ENCODE measurements at places on chromosomes 7 and 10.

DNA sequence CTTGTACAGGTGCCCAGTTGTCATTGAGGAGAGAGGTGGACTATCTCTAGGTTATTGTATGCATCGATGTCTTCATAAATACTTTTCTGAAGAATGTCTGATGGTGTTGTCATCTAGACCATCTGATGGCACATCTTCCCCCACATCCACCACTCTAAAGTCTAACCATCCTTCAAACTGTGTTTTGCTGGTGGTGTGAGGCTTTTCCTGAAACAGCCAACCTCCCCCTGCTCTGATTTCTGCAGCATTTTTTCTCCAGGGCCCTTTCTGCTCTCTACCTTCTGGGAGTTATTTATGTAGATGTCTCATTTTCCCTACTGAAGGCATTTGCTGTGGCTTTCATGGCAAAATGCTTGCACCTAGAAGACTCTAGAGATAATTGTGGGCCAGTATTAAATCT is 1.5 kb downstream of the PLCE1 start:
- DNase-seq, result no peak

DNA sequence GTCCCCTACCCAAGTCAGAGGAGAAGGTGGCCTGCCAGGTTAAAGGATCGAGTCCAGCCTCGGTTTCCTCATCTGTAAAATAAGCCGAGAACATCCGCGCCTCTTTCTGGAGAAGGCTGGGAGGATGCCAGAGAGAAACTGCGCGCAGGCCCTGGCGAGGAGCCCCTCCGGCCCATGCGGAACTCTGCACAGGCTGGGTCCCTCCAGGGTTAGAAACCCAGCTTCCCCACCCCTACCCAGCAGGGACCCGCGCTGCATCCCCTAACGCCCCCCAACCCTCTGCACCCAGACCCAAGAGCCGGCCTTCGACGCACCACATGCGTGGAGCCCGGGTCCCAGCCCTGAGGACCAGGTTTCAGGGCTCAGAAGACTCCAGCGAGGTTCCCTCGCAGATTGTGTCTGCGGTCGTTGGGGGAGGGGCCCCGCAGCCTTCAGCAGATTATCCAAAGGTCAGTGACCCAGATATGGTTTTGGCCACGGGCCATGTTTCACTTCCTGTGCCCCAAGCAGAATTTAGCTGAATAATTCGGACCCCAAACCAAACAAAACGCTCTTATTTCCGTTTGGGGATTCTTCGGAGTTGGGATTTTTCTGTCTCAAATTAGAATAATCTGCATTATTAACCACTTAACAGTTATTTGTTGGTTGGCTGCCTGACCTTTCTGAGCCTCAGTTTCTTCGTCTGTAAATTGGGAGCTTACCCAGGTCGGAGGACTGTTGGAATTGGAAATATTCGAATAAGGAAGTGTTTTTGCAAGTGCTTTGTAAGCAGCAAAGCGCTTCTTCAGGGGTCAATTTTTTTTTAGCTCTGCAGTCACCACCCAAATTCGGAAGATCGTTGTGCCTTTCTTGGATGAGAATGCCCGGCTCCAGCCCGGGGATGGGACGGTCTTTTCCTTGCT is 167.7 kb downstream of the UBE2H start:
- DNase-seq, result no peak

GRCh38 chr7:137626469-137627067 is 220.2 kb downstream of the DGKI start:
- DNase-seq, result peak; percentile 30

DNA sequence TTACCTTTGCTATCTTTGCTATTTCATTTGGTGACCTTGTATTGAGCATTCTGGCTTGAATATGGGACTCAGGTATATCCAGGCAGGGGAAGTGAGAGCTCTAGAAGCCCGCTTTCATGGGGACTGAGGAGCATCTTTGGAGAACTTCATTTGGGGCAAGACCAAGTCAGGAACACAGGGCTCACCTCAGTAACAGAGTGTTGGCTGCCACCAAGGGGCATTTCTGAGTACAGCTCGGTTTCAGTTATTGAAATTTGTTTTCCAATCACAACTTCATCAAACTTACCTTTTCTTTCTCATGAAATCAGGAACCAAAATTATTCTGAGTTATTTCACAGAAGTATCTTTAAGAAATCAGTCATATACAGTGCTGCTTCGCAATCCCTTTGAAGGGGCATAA is 337.2 kb downstream of the C7orf25 start:
- DNase-seq, result no peak

DNA sequence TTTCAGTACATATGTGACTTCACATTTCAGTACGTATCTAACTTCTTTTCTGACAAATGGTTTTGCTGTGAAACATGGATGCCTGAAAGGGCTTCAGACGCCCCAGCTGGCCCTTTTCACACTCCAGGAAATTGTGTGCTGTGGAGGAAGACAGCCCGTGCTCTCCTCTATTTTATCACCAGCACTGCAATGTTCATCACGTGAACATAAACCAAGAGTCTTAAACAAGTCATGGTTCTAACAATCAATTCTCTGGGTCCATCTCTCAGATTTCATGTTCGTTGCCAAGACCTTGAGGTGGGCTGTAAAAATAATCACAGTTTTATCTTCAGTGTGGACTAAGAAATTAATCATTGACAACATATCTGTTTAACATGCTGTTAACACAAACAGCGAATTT is 141.2 kb downstream of the WDR37 start:
- no peak for DNase-seq

GRCh38 chr10:84599254-84599653 is 270.9 kb downstream of the CCSER2 start:
- no peak for DNase-seq

DNA sequence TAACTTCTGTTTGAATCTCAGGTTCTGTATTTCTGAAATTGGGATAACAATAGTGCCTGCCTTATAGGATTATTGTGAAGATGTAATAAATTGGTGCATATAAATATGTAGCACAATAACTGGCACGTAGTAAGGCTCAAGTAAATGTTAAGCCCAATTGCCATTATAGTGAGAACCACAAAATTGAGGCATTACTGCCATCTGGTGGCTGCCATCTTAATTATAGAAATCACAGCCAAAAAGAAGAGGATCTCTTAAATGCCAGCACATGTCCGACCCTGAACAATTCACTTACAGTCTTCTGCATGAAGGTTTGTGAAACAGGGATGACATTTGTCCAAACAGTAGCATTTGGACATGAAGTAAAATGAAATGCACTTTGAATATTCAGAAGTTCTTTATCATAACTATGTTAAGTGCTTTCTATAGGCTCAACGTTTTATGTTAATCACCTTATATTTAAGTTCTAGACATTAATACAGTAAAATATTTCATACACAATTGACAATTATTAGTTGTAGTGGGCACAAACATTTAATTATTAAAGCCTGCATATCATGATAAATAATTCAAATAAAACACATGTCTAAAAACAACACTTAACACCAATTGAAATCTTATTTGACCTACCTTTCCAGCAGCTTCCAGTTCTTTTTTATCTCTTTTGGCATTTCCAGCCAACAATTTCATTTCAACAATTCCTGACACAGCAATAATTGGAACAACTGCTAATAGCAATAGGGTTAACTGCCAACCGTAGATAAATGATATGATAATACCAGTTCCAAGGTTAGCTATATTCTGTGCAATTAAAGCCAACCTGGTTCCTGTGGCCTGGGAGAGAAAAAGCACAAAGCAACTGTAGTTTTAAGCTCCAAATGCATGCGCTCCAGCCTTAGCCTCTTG is 58.5 kb downstream of the ABCB4 start:
- no peak for DNase-seq

DNA sequence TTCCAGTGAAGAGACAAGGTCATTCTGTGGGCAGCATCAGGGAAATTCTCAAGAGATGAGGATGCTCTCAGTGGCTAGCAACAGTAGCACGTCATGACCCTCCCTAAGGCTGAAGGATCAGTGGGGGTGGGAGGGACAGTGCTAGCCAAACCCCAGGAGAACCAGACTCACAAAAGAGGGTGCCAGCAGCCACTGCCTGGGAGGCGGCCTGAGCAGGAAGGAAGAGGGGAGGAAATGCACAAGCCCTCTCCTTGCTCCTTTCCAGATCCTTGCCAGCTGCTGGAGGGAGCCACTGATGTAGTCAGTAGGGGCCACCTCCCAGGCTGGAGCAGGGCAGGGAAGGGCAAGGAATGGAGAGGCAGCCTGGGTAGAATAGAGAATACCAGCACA is 302.7 kb downstream of the RPS24 start:
- DNase-seq, result peak; percentile 91

DNA sequence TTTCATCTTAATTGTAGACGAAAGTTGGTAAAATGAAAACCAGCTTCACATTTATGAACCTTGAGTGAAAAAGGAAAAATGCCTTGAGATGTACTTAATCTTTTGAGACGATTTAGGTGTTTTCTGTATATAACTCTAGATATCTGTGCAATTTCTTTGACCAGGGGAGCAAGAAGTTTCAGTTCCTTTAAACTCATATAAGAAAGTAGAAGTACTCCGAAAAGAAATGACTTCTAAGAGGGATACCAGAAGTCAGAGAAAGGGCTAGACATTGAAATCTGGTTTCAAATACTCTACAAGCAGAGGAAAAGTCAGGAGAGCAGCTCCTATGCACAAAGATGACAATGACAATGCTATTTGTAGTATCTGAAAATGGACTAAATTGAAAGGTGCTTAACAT is 303.7 kb downstream of the BAMBI start:
- no peak for DNase-seq

DNA sequence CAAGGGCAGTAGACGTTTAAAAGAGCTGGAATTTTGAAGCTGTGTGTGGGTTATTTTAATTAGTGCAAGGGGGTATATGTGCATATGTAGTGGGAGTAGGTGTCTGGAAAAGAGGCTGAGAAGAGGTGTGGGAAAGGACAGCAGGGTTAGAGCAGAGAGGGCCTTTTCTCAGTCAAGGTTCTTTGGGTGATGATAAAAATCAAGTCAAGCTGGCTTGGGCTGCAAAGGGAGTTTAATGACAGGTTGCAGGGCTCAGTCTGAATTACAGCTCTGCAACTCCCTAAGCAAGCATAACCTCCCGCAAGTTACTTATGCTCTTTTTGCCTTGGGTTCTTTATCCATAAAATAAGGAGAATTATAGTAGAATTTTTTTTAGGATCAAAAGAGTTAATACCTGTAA is 83.5 kb downstream of the RELN start:
- no peak for DNase-seq

DNA sequence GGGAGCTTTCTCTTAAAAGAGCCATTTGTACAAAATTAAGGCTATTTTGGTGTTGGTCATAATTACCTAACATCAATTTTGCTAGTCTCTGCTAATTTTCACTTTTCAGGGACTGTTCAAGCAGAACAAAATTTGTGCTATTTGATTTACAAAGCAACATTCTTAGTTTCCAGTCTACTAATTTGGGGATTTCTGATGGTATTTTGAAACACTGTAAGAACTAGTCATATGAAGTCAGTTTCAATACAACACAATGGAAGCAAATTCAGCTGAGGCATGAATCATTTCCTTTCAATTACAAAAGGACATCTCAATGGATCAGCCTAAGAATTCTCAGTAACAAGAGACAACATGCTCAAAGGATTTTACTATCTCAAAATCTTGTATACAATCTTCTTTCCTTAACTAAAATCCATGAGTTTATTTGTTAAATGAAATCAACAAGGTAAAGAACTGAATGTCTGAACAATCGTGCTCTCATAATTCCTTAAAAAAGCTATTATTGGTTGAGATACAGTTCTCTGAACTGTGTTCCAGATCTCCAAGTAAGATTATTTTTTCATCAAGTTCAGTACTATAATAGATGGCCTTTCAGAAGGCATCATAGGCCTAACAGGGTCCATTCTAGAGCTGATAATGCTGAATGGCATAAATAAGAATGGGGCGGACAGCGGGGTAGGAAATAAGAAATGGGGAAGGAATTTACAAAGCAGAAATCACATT is 144.6 kb downstream of the NRCAM start:
- no peak for DNase-seq

- DNase-seq, result no peak
Observed at GRCh38 chr10:123966896-123967231, 75.3 kb upstream of the CPXM2 start.

DNA sequence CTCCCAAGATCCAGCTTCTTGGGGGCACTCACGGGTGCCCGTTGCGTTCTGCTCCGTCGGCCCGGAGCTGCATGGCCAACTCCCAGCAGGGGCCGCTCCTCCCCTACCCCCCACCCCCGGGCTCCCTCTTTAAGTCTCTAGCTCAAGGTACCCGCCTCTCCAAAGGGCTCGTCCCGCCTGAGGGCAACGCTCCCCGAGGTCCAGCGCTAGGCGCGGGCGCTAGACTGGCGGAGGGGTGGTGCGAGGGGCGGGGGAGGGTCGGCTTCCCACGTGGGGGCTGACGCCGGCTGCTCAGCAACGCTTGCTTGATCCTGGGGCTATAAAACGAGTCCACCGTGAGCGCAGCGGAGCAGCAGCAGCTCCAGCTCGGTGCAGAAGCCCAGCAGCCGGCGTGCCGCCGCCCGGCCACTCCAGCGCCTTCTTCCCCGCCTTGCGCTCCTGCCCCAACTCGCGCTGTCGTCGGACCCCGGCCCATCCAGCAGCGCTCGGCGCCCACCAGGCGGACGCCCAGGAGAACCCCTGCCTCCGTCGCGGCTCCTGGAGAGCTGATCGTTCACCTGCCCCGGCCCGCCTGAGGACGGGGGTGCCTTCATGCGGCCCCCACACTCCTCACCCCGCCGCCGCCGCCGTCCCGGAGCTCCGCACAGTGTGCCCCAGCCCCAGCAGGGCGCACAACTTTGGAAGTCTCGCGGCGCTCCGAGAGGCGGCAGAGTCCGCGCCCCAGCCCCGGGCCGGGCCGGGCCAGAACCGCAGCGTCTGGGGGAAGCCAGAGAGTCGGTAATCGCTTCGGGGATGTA is at the start of gene ADRA2A:
Gene ADRA2A, plus strand, starts transcription at position 348 of the 797 bp plus-strand sequence. CDS start 968 bp downstream, outside the sequence.
- peak; percentile 28 for DNase-seq

DNA sequence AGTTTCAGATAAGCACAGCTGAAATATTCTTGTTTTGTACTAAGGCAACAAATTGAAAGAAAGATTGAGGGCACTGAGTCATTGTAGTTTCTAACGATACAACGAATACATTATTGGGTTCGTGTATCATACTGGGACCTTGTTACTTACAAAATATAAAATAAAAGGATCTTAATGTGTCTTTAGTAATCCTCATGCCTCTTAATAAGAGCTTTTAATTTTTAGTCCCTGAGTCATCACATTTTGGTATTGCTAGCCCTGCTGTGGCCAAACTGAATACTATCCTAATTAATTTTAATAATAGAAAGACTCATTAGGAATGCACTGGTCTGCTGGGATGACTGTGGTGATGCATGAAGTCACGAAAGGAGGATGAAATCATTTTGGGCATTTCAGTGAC is 309.7 kb downstream of the EXOC4 start:
- peak; percentile 63 for DNase-seq

DNA sequence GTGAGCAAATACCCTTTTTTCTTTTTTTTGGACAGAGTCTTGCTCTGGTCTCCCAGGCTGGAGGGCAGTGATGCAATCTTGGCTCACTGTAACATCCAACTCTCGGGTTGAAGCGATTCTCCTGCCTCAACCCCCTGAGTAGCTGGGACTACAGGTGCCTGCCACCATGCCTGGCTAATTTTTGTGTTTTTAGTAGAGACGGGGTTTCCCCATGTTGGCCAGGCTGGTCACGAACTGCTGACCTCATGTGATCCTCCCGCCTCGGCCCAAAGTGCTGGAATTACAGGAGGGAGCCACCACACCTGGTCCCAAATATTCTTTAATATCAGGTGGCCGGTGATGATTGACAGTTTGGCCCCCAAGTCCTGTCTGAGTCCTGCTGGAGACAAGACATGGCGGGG is 6.6 kb downstream of the LAT2 start:
- DNase-seq, result no peak

All from GM04504 (cell line).